SK-N-SH (cell line): ENCODE measurements at places on chromosomes 16 and 17. TPM values are rescaled to one million over a fixed set of nuclear protein-coding genes. Genes with fewer than 3 reads are reported as not detected.

DNA sequence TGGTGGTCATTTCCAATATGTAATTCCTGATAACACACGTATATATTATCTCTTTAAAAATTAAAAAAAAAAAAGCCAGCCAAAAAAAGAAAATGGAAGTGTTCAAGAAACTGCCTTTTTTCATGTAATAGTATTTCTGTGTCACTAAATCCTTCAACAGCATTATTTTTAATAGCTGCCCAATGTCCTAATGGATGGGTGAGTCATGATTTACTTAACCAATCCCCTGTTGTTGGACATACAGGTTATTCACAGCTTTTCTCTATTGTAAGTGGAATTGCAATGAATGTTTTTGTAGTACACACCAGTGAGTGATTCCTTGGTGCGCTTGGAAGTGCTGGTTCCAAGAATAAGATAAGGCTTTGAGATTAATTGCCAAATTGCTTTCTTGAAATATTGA is 124.9 kb downstream of the WWOX start:
- no peak for DNase-seq

DNA sequence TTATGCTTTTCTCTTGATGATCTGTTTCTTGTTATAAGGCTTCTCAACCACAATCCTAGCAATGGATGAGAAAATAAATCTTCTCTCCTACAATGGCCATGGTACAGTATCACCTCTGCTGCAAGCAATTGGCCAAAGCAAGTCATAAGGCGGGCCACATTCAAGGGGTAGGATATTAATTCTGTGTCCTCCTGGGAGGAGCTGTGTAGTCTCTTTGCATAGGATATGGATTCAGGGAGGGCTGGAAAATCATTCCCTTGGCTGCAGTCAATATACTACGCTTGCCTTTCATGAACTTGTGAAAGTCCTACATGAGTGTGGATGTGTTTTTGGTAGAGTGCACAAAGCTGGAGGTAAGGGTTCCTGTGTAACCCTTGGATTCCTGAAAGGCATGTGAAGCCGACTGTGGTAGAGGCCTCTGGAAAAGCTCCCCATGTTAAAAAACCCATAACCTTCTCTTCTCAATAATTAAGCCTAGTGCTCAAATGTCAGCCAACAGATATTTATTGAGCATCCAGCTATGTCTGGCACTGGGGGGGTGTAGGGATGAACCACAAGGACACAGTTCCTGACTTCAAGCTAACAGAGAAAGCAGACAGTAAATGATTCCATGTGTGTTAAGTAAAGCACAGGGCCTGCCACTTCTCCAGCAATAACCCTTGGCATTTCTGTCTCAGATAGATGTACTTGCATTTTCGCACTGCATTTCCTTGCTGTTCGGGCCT is 147.6 kb upstream of the HS3ST3A1 start:
- no peak for DNase-seq

GRCh38 chr16:15650698-15651171 is 690 bp downstream of the NDE1 start:
- DNase-seq = peak; percentile 51

Gene ZACN
- 0.03 TPM in 1 of 2 replicates, not detected in the other for polyA plus RNA-seq

DNA sequence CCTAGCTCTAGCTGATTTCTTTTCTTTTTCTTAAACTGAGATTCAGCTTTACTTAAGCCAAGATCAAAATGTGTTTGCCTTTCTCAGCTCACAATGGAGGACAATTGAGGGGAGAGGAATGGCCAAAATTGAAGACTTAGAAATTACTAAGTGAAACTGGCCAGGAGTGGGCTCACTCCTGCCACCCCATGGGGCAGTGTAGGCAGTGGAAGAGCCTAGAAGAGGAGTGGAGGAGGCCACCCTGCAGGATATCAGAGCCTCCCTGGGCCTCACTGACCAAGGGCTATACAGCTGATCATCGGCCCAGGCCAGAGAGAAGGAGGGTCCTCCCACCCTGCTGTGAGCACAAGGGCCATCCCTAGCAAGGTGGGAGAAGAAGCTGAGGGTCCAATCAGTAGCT is 119.8 kb downstream of the CCT6B start:
- peak; percentile 26 for DNase-seq

DNA sequence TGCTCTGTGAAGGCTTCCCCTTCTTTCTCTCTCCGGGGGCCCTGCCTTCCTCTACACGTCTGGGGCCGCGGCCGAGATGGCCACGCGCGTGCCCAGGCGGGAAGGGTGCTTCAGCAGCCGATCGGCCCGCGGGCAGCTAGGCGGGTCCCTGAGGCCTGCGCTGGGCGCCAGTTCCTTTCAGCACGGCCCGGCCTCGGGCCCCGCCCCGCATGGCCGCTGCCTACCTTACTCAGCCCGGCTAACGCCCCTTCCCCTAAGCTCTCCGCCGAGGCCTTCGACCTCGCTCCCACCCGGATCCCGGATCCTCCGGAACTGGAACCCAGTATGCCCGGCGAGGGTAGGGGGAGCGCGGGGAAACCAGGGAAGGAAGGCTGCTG is 335 bp downstream of the TMEM11 start:
- peak; percentile 87 for DNase-seq

DNA sequence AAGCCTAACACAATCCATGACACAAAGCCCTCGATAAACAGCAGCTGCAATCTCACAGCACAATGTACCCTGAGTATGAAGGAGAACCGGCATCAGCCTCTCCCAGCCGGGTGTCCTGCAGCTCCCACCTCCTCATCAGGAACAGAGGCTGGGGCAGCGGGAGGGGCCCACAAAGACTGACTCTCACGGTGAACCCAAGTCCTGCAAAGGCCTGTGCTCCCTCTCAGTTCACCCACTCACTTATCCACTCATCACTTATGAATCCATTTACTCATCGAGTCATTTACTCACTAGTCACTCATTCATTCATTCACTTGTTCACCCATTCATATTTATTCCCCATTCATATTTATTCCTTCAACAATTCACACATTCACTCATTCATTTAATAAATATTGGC is 11.6 kb downstream of the ZNF423 start:
- no peak for DNase-seq

Gene GNGT2
- polyA plus RNA-seq = 10.4 and 11.0 TPM in 2 replicates

- no peak for DNase-seq
These were observed 5.6 kb downstream of the ALOX15 start for GRCh38 chr17:4635823-4636375.

DNA sequence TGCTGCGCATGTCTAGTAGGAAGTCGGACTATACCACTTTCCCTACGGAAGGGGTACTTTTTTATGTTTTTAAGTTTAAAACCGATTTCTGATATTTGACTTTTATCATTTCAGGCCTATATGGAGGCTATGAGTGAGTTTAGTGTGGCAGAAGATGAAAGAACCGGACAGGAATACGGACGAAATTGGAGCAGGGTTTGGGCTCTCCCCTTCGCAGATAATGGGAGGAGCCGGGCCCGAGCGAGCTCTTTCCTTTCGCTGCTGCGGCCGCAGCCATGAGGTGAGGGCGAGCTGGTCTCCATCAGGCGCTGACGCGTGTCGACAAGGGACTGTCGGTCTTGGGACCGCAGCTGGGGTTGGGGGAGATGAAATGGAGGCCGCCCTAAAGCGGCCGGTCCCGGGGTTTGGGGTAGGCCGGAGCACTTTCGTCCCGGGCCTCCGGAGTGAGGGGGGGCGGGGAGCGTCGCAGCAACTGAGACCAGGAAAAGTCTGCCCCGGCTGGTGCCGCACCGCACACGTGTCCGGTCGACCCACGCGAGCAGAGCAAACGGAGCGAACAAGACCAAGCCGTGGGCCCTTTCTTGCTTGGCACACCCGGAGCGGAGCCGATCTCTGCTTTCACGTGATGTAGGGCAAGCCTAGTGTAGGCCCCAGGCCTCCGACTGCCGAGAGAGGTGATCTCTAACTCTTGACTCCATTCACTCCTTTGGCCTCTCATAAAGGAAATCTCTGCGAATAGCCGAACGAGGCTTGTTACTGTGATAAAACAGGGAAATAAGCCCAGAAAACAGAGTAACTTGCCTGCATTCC is at the start of gene RPL19:
RPL19 (plus strand) TSS at position 214 of the 810 bp plus-strand sequence; CDS start at position 276, 62 bp downstream.
- DNase-seq = peak; percentile 92

DNA sequence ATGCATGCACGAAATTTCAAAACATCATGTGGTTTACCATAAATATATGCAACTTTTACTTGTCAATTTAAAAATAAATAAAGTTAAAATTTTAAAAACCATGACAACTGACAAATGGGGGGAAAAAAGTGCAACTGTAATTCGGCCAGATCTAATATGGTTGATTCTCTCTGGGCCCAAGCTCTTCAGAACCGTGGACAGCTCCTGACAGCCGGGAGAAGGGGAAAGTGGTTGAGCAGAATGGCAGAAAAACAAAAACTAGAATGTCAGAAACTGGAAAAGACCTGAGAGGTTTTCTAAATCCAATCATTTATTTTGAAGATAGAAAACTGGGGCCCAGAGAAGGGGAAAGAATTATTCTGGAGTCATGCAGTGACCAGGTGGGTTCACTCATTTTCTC is 126.6 kb downstream of the TMEM132E start:
- DNase-seq = no peak

DNA sequence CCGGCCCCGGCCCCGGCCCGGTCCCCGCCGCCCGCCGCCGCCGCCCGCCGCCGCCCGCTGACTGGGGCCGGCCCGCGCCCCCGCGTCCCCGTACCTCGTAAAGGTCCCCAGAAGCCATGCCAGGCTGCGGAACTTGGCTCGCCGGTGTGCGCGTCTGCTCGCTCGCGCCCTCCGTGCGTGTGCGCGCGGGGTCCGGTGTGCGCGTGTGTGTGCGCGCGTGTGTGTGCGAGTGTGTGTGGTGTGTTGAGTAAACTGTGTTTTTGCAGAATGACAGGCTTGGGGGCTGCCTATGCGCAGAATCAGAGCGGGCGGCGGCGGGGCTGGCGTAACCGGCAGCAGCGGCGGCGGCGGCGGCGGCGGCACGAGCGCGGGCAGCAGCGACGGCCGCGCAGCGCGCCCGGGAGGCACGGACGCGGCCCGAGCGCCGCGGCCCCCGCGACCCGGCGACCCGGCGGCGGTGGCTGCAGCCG is 307 bp downstream of the CDYL2 start:
- DNase-seq = peak; percentile 78

GRCh38 chr16:87844809-87845208 is 24.5 kb downstream of the SLC7A5 start:
- no peak for DNase-seq

DNA sequence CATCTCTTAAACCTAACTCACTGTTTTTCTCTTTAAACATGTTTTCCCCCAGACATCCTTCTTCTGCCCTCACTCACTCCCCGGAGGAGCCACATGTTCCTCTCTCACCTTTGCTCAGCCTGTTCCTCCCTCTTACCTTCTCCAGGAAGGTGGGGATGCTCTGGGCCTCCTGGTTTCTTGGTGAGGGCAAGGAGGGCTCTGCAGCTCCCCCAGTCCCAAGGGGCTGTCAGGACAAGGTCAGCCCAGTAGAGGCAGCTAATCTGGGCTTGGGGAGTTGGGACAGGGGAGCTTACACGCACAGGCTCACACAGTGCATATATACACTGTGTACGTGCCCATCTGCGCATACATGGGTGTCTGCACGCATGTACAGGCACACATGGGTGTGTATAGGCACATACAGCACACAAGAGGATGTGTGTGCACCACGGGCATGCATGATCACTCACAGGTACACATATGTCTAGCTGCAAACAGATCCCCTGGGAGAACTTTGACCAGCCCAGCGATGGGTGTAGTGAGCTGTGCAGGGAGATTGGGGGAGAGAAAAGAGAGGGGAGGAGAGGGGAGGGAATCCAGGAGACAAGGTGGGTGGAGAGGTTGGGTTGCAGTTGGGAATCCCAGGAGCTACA is 28.6 kb upstream of the SPNS3 start:
- no peak for DNase-seq

Gene CPHXL2
- not detected in 2 replicates for polyA plus RNA-seq

Gene HSPB9
- polyA plus RNA-seq = 0.03 and 0.05 TPM in 2 replicates

- DNase-seq = no peak
These were observed 208.5 kb downstream of the WWOX start for GRCh38 chr16:78307824-78308528.

- DNase-seq = no peak
These were observed 70.0 kb downstream of the PGS1 start for GRCh38 chr17:78448356-78448993.

DNA sequence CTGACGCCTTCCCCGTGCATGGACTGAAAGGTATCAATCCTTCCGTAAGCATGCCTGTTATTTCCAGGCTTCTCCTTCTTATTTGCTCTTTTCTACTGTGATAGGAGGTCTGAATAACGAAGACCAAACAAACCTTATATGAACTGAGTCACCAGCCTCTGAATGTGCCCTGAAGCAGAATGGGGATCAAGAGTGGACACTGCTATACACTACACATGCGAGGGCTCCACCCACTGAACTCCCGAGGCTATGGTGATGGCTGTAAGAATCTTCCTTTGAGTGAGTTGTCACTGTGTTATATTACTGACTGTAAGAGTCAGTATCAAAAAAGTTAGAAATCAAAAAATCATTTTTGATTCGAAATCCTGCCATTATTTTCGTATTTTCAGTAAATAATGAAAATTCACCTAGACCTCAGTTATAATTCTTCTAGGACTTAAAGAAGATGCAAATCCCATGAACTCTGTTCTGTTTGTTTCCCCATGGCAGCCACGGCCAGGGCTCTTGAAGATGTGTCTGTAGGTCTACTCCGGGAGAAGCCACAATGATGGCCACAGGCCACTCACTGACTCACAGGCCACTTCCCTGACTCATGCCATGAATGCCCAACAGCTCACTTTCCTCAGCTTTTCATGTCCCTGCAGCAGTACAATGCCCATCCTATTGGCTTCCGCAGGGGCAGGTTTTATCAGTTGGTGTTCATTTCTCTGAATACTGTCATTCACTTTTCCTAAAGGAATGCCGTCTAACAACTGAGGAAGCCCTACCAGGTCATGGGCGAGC is 54.7 kb downstream of the ZZEF1 start:
- no peak for DNase-seq

GRCh38 chr16:24152826-24153225 is 103.3 kb upstream of the CACNG3 start:
- no peak for DNase-seq

GRCh38 chr17:36214918-36215317 is 4.1 kb downstream of the CCL4L2 start:
- DNase-seq = no peak

Gene TP53TG3B
- polyA plus RNA-seq = 0.92 and 1.7 TPM in 2 replicates

GRCh38 chr16:53822936-53823529 is 119.1 kb downstream of the FTO start:
- DNase-seq = no peak

- peak; percentile 50 for DNase-seq
These were observed 60.2 kb upstream of the PHOSPHO1 start for GRCh38 chr17:49290690-49291359.

GRCh38 chr16:79517156-79517555 is 83.4 kb downstream of the MAF start:
- no peak for DNase-seq

GRCh38 chr16:24135624-24136565 is 120.2 kb upstream of the CACNG3 start:
- DNase-seq = no peak

Gene HCRT
- polyA plus RNA-seq = not detected in 2 replicates
